ENCODE measurements at places on chromosomes 3 and 15.
A peak's percentile ranks its signal among the peaks of the same experiment; 100 is the strongest.

DNA sequence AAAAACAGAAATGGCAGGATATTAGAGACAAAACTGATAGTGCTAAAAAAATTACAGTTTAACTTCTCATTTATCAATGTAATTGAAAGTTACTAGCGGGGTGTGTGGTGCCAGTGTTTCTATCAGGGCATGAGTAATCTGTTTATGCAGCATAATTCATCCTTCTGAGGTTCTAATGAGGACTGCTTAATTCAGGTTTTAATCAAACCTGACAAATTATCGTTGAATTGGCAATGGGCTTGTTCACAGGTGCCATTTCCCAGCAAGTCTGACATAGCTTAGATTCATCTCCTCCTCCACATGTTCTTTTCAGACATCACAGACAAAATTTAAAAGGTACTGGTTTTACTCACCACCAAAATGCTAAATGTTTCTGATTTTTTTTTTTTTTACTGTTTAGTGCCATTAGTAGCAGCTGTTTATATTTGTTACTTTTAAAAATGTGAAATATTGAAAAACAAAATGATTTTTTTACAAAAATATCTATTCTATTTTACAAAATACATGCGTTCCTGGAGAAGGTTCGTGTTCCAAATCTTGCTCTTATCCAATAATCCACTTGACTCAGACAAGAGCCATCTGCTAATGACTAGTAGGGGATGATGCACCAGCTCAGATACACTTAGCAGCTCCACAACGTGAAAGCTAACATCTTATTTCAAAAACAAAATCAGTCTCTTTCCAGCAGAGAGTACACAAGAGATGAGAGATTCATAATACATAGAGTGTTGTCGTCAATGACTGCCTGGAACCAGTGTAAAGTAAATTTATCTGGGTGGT is 447.7 kb upstream of the DPPA4 start:
- H3K4me3 ChIP-seq, result no peak overlapping the region
- H3K36me3 ChIP-seq, result no peaks in the 10 kb centered on the region
- H3K27me3 ChIP-seq, result no peaks in the 10 kb centered on the region
- no peak overlapping the region for H3K27ac ChIP-seq
- no peak for DNase-seq
- H3K4me1 ChIP-seq, result no peaks in the 10 kb centered on the region

GRCh38 chr15:83283138-83283812 is 1.2 kb downstream of the BNC1 start:
- H3K4me3 ChIP-seq, result no peak overlapping the region
- H3K27ac ChIP-seq, result no peak overlapping the region
- peaks cover 30% of the 10 kb centered on the region for H3K4me1 ChIP-seq
- no peak for DNase-seq
- H3K36me3 ChIP-seq, result no peaks in the 10 kb centered on the region

GRCh38 chr3:115720983-115721382 is 97.7 kb downstream of the GAP43 start:
- no peak overlapping the region for H3K27ac ChIP-seq
- no peaks in the 10 kb centered on the region for H3K36me3 ChIP-seq
- H3K4me3 ChIP-seq, result no peak overlapping the region
- no peak for DNase-seq

DNA sequence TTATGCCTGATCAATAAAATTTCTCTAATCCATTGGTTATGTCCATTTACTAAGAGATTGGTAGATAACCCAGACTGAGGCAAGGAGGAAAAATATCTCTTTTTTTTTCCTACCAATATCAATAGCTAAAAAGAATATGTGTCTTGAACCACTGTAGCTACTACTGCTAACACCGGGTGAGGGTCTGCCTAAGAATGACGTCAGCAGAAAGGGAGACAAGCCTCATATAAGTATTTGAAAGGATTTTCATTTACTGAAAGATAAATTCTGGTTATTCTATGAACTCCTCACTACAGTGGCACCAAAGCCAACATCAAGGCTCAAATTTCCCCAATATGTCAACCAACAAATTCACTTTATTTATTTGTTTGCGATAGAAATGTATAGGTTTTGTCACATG is 389.0 kb upstream of the ALCAM start:
- DNase-seq, result no peak
- H3K4me1 ChIP-seq, result no peaks in the 10 kb centered on the region
- H3K27me3 ChIP-seq, result no peaks in the 10 kb centered on the region
- H3K36me3 ChIP-seq, result no peaks in the 10 kb centered on the region
- no peak overlapping the region for H3K4me3 ChIP-seq

- peak overlapping the region; percentile 38 for H3K27ac ChIP-seq
- H3K27me3 ChIP-seq, result no peaks in the 10 kb centered on the region
Measured at GRCh38 chr15:35305031-35305550, 220.0 kb upstream of the NANOGP8 start.

- H3K36me3 ChIP-seq, result no peaks in the 10 kb centered on the region
- no peak overlapping the region for H3K4me3 ChIP-seq
- DNase-seq, result no peak
- H3K4me1 ChIP-seq, result no peaks in the 10 kb centered on the region
Measured at GRCh38 chr3:116084999-116085791, 360.1 kb downstream of the LSAMP start.

- H3K36me3 ChIP-seq, result no peaks in the 10 kb centered on the region
- H3K27ac ChIP-seq, result no peak overlapping the region
- no peak overlapping the region for H3K4me3 ChIP-seq
- H3K4me1 ChIP-seq, result peaks cover 24% of the 10 kb centered on the region
Measured at GRCh38 chr15:85475317-85475701, 94.9 kb downstream of the AKAP13 start.

DNA sequence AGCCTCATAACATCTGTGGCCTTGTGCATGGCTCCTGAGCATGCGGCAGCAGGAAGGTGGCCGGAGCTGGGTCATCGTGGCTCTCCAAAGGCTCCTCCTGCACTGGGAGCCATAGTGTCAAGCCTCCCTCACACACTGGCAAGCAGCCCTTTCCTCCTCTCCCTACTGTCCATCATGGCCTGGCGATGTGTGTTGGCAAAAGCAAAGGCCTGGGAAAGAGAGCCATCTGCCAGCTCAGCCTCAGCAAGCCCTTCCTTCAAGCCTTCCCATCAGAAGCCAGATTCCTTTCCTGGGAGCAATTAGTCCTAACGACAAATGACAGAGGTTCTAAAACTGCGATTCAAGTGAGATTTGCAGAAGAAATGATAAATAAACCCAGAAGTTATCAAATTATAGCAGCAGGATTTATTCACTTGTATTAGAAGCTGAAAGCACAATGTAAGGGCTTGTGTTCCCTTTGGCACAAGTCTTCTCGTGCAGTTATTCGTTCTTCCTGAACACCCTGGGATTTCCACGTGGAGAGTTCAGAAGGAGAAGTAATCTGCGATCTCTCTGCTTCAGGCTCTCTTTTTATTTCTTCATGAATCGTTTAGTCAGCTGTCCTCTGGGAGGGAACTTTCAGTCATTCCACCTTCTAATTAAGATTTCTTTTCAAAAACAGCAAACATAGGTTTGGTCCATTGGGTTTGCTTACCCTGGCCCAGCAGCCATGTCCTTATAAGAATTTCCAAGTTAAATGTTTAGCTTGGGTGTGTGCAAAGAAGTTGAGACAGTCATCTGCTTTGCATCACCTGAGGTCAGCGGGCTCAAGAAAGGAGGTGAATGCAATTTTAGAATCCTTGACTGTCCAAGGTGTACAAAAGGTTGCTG is 110.3 kb upstream of the TMC3 start:
- no peak overlapping the region for H3K4me3 ChIP-seq
- no peaks in the 10 kb centered on the region for H3K36me3 ChIP-seq
- DNase-seq, result no peak
- peaks cover 32% of the 10 kb centered on the region for H3K27me3 ChIP-seq
- H3K27ac ChIP-seq, result no peak overlapping the region
- H3K4me1 ChIP-seq, result no peaks in the 10 kb centered on the region

DNA sequence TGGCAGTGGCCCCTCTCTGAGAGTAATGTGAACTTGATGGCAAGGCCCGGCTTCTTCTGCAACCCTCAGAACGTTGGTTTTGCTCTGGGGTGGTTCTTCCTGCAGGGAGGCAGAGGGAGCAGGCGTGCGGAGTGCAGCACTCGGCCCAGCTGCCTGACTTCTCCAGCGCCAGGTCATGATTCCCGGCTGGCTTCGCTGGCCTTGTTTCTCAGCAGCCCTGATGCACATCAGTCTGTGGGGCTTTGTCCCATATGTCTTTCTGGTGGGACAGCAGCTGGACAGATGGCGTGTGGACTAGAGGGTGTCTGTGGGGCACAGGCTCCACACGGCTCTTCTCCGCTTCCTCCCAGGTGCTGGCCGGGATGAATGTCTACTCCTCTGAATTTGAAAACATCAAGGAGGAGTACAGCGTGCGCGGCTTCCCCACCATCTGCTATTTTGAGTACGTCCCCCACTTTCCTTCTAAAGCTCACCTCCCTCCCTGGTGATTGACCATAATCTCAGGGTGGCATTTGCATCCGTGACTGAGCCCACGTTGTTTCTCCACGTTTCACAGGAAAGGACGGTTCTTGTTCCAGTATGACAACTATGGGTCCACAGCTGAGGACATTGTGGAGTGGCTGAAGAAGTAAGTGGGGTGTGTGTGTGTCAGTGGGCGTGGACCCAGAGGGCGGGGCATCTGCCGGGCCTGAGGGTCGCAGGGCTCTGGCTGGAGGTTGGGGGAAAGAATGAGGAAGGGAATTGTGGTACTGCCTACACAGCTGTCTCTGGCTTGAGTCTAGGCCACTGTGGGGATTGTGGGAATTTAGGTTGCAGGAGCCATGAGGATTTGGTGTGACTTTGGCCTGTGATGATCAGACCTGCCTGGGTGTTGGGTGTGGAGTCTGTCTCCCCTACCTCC is 57.1 kb downstream of the PDIA5 start:
- H3K4me3 ChIP-seq, result no peak overlapping the region
- peaks cover 61% of the 10 kb centered on the region for H3K36me3 ChIP-seq
- H3K4me1 ChIP-seq, result peaks cover 15% of the 10 kb centered on the region
- no peak for DNase-seq
- no peak overlapping the region for H3K27ac ChIP-seq
- no peaks in the 10 kb centered on the region for H3K27me3 ChIP-seq

DNA sequence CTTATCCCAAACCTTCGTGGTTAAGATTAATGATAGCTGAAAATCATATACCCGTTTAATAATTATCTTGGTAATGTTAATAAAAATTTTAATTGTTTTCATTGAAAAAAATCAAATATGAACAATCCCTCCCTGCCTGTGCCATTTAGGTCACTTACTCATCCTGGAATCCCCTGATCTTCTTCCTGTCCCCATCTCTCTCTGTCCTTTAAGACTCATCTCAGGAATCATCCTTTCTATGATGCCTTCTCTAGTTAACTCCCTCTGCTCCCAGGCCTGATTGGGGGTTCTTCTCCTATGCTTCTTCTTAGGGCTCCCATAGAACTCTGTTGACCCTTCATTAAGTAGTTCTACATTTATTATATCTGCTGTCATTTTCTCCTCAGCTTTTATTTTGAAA is 91.6 kb downstream of the MBNL1 start:
- peaks cover 34% of the 10 kb centered on the region for H3K4me1 ChIP-seq
- no peak overlapping the region for H3K4me3 ChIP-seq
- no peak overlapping the region for H3K27ac ChIP-seq
- H3K27me3 ChIP-seq, result no peaks in the 10 kb centered on the region

DNA sequence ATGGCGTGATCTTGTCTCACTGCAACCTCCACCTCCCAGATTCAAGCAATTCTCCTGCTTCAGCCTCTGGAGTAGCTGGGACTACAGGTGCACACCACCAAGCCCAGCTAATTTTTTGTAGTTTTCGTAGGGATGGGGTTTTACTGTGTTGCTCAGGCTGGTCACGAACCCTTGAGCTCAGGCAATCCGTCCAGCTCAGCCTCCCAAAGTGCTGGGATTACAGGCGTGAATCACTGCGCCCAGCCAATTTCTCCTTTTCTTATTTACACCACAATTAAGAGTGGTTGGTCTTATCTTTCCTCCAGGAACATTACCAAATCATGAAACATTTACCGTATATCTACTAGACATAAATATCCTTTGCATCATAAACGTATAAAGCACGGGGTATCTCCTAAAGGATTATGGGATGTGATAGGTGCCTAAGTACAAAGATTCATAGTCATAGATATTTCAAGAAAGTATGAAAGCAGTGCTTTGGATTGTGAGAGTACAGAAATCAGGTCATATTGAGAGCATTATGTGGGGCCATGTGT is 194.5 kb downstream of the RBMS3 start:
- no peaks in the 10 kb centered on the region for H3K36me3 ChIP-seq
- no peak overlapping the region for H3K27ac ChIP-seq
- DNase-seq, result no peak
- H3K4me1 ChIP-seq, result no peaks in the 10 kb centered on the region
- no peaks in the 10 kb centered on the region for H3K27me3 ChIP-seq

GRCh38 chr15:78341057-78341987 is 1.2 kb downstream of the CRABP1 start:
- H3K36me3 ChIP-seq, result no peaks in the 10 kb centered on the region
- no peak overlapping the region for H3K27ac ChIP-seq
- DNase-seq, result no peak
- no peak overlapping the region for H3K4me3 ChIP-seq
- H3K27me3 ChIP-seq, result peaks cover 20% of the 10 kb centered on the region

GRCh38 chr3:134666885-134667284 is 16.1 kb upstream of the KY start:
- no peak for DNase-seq
- H3K27me3 ChIP-seq, result no peaks in the 10 kb centered on the region
- no peaks in the 10 kb centered on the region for H3K36me3 ChIP-seq
- H3K4me3 ChIP-seq, result no peak overlapping the region

DNA sequence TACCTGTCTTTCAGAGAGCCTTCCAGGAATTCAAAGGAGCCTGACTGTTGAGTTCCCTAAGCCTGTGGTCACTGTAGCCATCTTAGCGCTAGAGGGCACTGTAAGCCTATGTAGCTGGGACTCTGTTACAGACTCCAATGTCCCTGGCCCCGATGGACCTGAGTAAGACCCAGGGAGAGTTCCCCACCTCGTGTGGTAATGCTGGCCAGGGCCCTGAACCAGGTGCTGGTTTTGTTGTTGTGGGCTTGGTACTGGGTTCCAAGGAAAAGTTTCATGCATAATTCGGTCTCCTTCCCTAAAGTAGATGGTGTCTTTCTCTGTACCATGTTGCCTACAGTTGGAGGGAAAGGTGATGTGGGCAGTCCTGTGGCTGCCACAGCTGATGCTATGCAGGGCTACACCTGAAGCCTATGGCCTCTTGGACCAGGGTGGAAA is 32.4 kb downstream of the CDAN1 start:
- H3K27me3 ChIP-seq, result no peaks in the 10 kb centered on the region
- H3K27ac ChIP-seq, result no peak overlapping the region
- DNase-seq, result peak; percentile 47

GRCh38 chr15:36497901-36498300 is 81.5 kb upstream of the CDIN1 start:
- H3K36me3 ChIP-seq, result no peaks in the 10 kb centered on the region
- no peak overlapping the region for H3K27ac ChIP-seq
- H3K4me1 ChIP-seq, result peaks cover 6% of the 10 kb centered on the region
- no peak for DNase-seq
- H3K4me3 ChIP-seq, result no peak overlapping the region

GRCh38 chr15:82942691-82943090 is 9.8 kb downstream of the HOMER2 start:
- H3K27ac ChIP-seq, result no peak overlapping the region
- no peaks in the 10 kb centered on the region for H3K36me3 ChIP-seq
- H3K4me1 ChIP-seq, result peaks cover 17% of the 10 kb centered on the region
- DNase-seq, result peak; percentile 60
- H3K4me3 ChIP-seq, result no peak overlapping the region

GRCh38 chr15:92810418-92811138 is 89.5 kb upstream of the CHD2 start:
- peaks cover 35% of the 10 kb centered on the region for H3K4me1 ChIP-seq
- DNase-seq, result no peak
- H3K4me3 ChIP-seq, result no peak overlapping the region
